ENCODE measurements at places on chromosomes 2 and 18.

DNA sequence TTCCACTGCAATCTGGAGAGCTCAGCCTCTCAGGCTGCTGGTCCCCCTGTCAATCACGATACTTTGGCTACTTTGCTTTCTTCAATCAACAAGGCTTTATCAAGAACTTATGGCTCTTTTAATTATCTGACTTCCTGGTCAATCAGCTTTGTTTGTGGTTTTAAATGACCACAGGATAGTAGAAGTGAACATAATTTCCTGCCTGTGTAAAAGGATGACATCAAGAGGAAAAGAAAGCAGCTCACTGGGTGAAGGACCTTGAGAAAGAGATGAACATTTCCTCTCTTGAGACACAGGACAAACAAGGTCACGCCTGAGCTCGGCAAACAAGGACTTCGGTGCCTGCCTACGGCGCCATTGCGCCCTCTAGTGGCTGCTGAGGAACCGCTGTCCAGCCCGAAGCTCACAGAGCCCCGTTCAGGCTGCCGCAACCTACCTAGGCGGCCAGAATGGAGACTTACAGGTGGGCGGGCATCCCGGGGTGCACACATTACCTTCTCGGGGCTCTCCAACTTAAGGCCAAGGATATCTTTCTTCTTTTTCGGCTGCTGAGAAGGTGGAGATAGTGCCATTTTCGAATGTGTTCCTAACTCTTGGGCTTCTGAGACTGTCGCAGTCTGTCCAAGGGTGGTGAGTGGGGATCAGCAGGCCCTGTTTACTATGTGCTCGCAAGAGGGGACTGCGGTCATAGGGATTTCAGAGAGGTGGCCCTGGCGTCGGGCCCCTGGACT, 54.0 kb downstream of the IL1RL2 start:
- peak; percentile 82 for DNase-seq

DNA sequence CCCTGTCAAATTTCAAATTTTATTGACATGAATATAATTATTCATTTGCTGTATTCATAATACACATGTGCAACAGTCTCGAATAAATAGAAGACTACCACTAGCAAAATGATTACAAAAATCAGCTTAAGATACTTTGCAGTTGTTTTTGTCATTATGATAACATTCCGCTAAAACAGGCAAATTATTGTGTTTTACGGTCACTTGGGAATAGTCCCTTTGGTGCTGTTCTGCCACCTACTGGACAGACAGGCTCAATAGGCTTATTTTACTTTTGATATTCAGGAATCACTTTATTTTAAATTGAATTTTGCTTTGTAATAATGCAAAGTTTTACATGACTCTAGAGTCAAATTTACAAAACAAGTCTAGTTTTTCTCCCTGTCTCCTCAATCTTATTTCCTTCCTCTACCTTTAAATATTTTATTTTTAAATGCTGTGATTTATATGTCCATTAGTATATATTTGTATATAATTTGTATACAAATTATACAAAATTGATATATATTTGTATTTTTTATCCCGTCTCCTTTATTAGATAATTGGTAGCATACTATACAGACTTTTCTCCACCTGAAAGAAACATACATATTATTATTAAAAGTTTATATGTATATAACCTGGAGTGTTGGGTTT, 456.3 kb downstream of the DLGAP1 start:
- DNase-seq: no peak

DNA sequence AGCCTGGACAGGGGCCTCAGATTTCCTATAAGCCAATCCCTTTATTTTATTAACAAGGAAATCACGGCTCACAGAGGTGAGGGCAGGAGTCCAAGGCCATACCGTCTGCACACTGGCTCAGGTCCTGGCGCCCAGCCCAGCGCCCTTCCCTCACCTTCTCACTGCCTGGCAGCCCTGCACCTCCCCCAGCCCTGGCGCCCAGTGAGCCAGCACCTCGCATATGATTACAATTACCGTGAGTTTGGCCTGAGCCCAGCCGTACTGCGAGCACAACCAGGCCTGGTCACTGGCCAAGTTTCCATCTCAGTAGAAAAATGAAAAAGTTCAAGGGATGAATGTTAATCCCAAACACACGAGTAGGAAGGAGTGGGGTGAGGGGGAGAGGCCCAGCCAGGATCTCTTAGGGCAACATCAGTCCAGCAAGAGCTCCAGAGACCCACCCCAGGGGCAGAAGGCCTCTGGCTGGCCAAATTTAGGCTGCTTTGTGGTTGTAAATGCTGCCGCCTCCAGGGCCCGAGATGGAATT, 68.4 kb downstream of the MCFD2 start:
- no peak for DNase-seq

GRCh38 chr2:151861174-151861573, 33.0 kb upstream of the ARL5A start:
- DNase-seq: no peak

- no peak for DNase-seq
These were observed 90.4 kb downstream of the MTCL1 start for GRCh38 chr18:8795586-8796325.

DNA sequence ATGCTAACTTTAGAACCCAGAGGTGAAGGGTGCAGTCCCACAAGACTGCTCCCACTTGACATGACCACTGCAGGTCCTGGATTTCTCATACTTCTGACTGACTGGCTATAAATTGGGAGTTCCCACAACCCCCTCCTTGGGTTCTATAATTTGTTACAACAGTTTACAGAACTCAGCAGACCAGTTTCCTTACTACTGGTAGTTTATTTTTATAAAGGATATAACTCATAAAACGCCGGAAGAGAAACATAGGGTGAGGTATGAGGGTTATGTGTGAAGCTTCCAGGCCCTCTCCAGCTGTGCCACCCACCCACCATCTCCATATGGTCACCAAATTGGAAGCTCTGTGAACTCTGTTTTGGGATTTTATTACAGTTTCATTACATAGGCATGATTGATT, 839.6 kb downstream of the TSN start:
- DNase-seq: no peak

DNA sequence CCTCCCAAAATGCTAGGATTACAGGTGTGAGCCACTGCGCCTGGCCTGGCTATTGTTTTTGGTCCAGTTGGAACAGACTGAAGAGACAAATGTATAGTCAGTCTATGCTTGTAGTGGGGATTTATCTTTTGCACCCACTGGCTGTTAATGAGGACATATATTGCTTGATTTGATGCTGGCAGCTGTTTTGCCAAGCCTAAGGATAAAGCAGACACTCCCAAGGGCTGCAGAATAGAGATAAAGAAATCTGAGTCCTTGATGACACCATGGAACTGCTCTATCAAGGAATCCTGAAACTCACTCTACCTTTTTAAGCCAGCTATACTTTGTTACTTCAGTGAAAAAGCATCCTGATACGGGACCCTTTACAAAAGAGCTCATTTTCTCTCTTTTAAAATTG, 43.1 kb upstream of the ENOSF1 start:
- DNase-seq: no peak

GRCh38 chr2:16151281-16151570, 210.9 kb downstream of the MYCN start:
- no peak for DNase-seq

GRCh38 chr2:72425996-72426395, 278.3 kb upstream of the CYP26B1 start:
- DNase-seq: no peak

- no peak for DNase-seq
These were observed 8.2 kb downstream of the TTC32 start for GRCh38 chr2:19893520-19894133.

DNA sequence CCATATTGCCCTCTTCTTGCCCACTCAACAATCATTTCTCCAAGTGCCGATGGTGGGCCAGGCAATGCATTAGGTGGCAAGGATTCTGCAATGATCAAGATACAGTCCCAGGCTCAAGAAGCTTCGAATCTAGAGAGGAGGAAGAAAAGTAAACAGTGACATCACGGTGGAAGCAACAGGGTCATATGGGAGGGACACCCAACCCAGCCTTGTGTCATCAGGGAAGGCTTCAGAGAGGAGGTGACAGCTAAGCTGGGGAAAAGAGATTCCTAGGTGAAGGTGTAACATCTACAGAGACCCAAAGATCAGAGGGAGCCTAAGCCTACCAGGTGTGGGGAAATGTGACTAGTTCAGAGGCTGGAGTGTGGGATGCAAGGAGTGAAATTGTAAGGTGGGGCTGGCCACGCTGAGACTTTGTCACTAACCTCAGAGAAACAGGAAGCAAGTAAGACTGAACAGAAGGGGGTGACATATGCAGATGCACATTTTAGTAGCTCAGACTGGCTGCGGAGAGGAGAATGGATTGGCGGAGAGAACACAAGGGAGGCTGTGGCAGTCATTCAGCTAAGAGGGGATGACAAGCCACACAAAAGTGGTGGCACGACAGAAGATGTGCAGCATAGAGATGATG, 104.9 kb downstream of the ANKRD44 start:
- peak; percentile 64 for DNase-seq

- no peak for DNase-seq
These were observed 1642.6 kb upstream of the NXPH2 start for GRCh38 chr2:140422759-140423158.

GRCh38 chr2:66164470-66164869, 270.5 kb upstream of the MEIS1 start:
- DNase-seq: no peak

- DNase-seq: no peak
These were observed 23.1 kb downstream of the HS1BP3 start for GRCh38 chr2:20627712-20628380.

DNA sequence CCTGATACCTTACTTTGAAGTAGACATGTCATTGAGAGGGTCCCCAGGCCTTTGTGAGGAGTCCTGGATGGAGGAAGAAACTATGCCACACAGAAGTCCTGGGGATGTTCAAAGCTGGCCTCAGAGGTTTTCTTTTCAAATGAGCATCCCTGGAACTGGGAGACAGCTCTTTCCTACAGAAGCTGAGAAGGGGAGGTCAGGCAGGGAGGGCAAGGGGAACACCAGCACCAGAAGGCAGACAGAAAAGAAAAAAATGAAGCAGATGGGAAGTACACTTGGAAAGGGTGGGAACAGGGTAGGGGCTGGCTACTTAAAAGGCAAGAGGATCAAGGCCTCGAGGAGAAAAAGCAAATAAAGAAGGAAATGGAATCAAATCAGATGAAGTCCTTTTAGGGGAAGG, 120.0 kb downstream of the FMNL2 start:
- DNase-seq: no peak

DNA sequence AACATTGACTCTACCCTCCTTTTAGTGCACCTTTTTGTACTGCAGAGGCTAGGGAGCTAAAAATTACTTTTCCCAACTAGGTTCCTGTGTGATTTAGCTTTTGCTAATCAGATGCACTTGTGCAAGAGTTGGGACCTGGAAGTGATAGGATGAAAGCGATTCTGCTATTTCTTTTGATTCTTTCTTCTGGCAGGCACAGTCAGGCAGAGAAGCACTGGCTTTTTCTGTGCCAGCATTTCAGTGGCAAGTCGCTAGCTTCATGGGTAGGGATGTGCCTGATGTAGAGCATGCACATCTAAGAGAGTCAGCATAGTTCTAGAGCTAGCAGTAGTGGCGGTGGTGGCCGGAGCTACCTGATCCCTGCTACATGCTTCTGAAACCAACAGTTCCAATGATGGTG, 89.8 kb downstream of the MDH1 start:
- DNase-seq: no peak

DNA sequence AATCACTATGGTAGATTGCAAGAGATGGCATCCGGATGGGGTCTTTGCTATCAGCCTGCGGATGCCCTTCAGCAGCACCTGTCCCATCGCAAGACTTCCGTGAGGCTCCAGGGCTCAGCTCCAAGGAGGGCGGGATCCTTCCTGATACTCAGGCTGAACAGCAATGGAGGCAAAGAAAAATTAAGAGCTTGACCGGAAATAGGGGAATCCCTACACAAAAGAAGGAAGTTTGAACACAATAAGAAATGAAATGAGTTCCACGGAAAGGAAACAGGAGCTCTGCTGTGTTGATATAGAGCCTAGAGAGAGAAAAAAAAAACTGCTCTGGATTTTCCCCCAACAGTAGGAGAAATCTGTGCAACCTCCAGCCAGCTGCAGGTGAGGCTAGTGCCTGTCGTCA, 91.9 kb downstream of the ARL4C start:
- no peak for DNase-seq

DNA sequence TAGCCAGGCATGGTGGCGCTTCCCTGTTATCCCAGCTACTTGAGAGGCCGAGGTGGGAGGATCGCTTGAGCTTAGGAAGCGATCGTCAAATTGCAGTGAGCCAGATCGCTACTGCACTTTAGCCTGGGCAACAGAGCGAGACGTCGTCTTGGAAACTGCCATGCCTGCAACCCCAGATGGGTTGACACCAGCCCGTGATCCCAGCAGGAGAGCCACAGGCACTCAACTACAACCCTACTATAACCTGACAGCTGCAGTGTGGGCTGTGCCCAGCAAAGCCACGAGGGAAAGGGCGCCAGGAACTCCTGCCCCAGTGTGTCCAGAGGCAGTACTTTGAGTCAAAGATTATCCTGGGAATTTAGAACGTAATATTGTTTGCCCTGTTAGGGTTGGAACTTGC, 85.6 kb downstream of the SS18 start:
- no peak for DNase-seq

DNA sequence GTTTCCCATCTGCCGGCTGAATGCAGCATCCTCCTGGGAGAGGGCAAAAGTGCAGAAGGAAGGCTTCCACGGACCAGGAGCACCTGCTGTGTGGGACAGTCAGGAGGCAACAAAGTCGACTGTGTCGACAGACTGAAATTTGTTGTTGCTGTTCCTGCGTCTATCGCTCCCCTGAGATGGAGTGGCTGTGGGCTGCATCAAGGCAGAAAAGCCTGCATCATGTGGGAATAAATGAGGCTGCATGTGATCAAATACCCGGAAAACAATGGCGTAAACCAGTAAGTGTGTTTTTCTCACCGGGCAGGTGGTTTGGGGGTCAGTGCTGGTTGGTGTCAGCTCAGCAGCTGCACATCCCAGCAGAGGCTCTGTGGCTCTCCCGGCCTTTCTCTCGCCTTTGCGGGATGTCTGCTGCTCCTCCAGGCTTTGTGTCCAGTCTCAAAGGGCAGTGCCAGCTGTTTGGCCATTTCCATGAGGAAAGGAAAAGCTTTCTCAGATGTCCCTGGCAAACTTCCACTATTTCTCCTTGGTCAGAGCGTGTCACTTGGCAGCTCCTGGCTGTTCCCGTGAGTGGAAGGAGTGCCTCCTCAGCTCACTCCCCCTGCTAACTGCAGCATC, 262.4 kb downstream of the NDUFA10 start:
- DNase-seq: no peak

GRCh38 chr2:45323344-45323743, 287.7 kb downstream of the SRBD1 start:
- no peak for DNase-seq

GRCh38 chr2:127721978-127722355, 20.7 kb downstream of the SFT2D3 start:
- DNase-seq: no peak

- peak; percentile 27 for DNase-seq
These were observed 214.0 kb upstream of the TRIB2 start for GRCh38 chr2:12502759-12503158.

GRCh38 chr2:201999279-201999678, 34.4 kb upstream of the FZD7 start:
- DNase-seq: no peak

DNA sequence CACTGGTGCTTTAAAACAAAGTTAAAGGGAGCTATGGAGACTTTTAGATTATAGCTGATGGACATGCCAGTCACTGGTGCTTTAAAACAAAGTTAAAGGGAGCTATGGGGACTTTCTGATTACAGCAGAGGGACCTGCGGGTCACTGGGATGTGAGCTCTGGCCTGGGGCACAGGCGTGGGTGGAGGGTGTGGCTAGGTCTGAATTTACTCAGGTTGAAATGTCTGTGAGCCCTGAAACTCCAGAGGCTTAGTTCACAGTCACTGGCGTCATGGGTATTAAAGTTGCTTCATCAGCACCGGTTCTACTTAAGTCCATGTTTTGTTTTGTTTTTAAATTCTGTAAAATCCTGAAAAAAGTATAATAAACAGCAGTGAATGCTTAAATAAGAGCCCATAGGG, 49.0 kb upstream of the TMEM18 start:
- no peak for DNase-seq
